Activated CD4-positive, alpha-beta memory T cell treated with anti-CD3 and anti-CD28 coated beads for 36 hours (primary cell): ENCODE measurements at places on chromosomes 1 and 21. TPM values are rescaled to one million over a fixed set of nuclear protein-coding genes. Genes with fewer than 3 reads are reported as not detected.

The KCNA2 gene
- total RNA-seq = 0.36 TPM

The BCL2L15 gene
- total RNA-seq = 0.22 TPM

The IVL gene
- not detected for total RNA-seq

The ATP13A2 gene
- 41.8 TPM for total RNA-seq

The OR2G6 gene
- total RNA-seq = not detected

The DEDD gene
- 35.0 TPM for total RNA-seq

The FAAH gene
- 5.3 TPM for total RNA-seq

The KRTAP25-1 gene
- not detected for total RNA-seq

The TTC4 gene
- total RNA-seq = 33.5 TPM

The OR2T11 gene
- not detected for total RNA-seq
